ENCODE measurements at places on chromosomes 12 and 14. TPM values are rescaled to one million over a fixed set of nuclear protein-coding genes. Genes with fewer than 3 reads are reported as not detected.

DNA sequence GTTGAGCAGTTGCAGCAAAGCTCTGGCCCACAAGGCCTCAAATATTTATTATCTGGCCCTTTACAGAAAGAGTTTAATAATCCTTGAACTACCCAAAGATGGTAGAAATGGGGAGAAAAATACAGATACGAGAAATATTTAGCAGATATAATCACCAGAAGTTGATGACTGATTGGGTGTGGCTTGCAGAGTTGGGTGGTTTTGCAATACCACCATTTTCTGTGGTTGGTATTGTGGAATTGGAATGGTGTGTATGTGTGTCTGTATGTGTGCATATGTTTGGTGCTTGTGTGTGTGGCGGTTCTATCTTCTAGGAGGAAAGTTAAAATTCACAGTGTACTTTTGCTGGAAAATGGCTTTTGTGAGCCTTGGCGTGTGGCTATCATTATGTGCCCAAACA lies 85.4 kb upstream of the MANSC4 start:
- DNase-seq = no peak

Gene FGF6
- not detected for total RNA-seq

DNA sequence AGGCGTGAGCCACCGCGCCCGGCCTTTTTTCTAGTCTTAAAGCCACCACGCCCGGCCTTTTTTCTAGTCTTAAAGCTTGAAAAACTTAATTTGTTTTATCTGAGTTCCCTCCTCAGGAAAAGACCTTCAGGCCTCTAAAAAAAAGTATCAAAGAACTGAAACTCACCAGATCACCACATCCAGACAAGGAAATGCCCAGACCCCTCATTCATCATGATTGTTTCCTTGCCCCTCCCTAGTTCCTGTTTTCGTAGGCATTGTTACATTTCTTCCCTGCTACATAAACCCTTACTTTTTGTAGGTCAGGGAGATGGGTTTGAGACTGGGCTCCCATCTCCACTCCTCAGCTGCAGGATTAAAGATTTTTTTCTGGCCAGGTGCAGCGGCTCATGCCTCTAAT lies 21.1 kb upstream of the VWF start:
- DNase-seq = no peak

DNA sequence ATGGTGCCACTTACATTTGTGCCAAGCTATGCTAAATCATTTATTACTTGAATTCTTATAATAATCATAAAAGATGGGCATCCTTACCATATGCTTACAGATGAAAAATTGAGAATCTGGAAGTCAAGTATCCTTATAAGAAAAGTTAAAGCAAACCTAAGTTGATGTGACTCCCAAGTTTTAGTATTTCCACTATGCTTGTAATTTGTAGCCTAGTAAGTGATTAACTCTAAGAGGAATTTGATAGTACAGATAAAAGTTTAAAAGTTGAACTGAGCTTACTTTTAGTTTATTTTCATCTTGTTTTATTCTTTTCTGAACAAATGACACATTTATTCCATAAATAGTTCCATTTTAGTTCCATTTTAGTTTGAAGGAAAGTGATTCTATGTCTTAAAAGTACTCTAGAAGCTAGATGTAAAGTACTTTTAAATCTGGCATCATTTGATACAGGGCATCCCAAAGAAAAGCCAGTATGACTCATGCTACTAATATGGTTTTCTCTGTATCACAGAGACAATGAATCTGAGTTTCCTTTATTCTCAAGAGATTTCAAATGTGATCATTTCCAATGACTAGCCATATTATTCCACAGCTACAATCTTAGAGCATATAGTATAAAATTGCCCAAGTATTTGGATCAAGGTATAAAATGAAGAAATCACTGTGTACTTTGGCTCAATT lies 596.0 kb downstream of the SLC16A7 start:
- no peak for DNase-seq

- DNase-seq = no peak
Observed at GRCh38 chr14:97331526-97331925, 534.3 kb downstream of the VRK1 start.

GRCh38 chr12:52675301-52675701 lies 4.9 kb downstream of the KRT1 start:
- DNase-seq = no peak

Gene OR6C65
- total RNA-seq = not detected

- DNase-seq = no peak
Observed at GRCh38 chr12:122160761-122161160, 13.3 kb downstream of the IL31 start.

Gene LTBR
- total RNA-seq = not detected

Gene TAS2R9
- total RNA-seq = not detected

- DNase-seq = no peak
Observed at GRCh38 chr14:36818246-36818645, 156.6 kb downstream of the PAX9 start.

GRCh38 chr12:67928621-67929383 lies 60.4 kb upstream of the IFNG-AS1 start:
- no peak for DNase-seq

DNA sequence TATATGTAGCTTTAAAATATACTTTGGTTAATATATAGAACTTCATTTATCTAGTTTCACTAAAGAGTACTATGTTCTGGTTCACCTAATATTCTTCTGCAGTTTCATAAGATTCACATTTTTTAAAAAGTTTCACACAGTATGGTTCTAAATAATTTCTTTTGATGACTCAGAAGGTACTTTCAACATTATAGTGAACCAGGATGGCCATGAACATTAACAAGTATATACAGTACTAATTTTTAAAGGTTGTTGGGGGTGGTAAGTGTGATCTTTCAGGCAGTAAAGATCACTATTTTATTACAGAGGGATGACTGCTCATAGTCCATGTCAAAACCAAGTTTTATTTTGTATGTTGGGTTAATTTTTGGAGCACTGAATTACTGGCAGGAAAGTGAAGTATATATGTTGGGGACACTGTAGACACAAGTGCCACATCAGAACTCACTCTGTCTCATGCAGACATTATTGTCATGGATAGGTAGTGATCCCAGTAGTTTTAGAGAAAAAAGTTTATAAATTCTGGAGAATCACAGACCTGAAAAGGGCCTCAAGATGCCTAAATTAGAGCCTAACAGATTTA lies 60.0 kb downstream of the DCAF5 start:
- DNase-seq = no peak

- DNase-seq = no peak
Observed at GRCh38 chr14:100045642-100046344, 19.4 kb upstream of the EVL start.

Gene KRT85
- total RNA-seq = not detected

Gene CD69
- total RNA-seq = 71.6 TPM

Gene COCH
- 0.10 TPM for total RNA-seq

DNA sequence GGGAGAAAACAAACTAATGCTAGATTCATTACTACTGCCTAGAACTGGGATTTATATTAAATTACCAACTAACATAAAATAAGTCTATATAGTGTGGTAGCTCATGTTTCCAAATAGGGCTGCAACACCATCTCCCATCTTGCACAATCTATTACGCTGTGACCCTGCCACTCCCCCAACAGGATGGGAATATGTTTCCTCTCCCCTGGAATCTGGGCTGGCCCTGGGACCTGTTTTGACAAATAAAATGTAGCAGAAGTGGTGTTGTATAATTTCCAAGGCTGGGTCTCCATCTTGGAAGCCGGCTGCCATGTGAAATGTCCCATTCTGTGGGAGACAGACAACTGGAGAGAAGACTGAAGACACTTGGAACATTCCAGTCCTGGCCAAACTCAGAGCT lies 45.6 kb upstream of the FERMT2 start:
- DNase-seq = no peak

Gene PMCH
- total RNA-seq = not detected

- no peak for DNase-seq
Observed at GRCh38 chr12:7100239-7100638, 8.0 kb upstream of the C1R start.

DNA sequence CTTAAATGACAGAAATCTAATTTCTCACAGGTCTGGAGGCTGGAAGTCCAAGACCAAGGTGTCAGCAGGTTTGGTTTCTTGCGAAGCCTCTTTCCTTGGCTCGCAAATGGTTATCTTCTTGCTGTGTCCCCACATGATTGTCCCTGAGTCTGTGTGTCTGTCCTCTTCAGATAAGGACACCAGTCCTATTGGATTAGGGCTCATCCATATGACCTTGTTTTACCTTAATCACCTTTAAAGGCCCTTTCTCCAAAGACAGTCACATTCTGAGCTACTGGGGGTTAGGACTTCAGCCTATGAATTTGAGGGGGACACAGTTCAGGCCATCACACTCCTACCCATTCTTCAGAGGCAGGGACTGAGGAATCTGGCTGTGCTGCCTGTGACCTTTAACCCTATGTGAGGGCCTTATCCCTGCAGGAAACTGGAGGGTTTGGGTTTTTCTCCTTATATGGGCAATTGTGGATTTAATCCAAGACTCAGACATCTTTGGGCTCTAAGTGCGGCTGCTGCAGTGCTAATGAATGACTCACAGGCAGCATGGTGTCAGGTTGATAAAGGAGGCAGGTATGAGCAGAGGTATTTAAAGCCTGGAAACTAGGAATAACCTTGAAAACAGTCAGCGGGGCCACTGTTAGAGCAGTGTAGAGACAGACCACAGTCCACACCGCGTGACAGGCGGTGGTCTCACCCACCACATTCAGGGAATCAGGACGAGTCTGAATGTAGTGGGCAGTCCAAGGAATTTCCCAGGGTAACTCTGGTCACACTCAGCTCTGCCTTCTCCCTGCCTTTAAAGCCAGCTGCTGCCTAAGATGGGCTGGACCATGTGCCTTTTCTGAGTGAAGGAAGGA lies 10.2 kb downstream of the TPCN1 start:
- no peak for DNase-seq

DNA sequence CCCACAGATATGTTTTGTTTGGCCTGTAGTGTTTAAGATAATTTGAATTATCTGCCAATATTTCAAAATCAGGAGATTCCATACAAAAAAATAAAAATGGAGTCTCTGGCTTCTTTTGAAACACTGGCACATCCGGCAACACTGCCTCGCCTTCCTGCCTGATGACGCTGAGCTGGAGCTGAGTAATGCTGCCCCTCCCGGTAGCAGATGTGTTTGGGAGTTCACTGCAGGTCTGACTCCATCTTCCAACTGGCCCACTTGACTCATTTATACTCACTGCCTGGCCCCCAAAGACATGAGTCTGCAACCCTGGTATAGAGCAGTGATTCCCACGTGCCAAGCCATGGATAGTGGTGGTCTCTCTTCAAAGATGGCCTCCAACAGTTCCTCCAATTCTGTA lies 7.4 kb downstream of the CIT start:
- DNase-seq = no peak

DNA sequence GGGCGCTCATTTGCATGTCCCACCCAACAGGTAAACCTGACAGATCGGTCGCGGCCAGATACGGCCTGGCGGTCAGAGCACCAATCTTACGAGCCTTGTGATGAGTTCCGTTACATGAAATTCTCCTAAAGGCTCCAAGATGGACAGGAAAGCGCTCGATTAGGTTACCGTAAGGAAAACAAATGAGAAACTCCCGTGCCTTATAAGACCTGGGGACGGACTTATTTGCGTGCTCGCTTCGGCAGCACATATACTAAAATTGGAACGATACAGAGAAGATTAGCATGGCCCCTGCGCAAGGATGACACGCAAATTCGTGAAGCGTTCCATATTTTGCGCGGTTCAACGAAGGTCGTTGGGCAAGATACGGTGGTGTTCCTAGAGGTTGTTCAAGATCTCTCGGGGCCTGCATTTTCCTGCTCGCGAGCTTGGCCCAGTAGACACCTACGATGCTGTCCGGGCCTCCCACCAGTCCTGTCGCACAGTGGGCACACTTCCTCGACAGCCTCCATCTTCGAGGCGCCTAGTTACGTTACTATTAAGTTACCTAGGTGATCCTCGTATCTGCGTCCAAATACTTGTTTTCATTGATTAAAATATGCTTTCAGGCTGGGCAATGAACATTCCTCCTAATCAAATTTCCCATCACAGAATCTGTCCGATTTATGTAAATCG lies at the start of gene RNU6-7:
RNU6-7 (plus strand) TSS at position 230 of the 675 bp plus-strand sequence.
- DNase-seq = peak; percentile 15

Gene PTGDR
- not detected for total RNA-seq

Measured in activated CD4-positive, alpha-beta T cell treated with anti-CD3 and anti-CD28 coated beads, Interleukin-2, amount 10 ng/mL, durations not matched to agents 7 days and 5 days (primary cell).